ENCODE measurements at places on chromosomes 16 and 17. TPM values are rescaled to one million over a fixed set of nuclear protein-coding genes. Genes with fewer than 3 reads are reported as not detected.
A peak's percentile ranks its signal among the peaks of the same experiment; 100 is the strongest.

Gene KREMEN2
- 0.72 TPM for total RNA-seq

DNA sequence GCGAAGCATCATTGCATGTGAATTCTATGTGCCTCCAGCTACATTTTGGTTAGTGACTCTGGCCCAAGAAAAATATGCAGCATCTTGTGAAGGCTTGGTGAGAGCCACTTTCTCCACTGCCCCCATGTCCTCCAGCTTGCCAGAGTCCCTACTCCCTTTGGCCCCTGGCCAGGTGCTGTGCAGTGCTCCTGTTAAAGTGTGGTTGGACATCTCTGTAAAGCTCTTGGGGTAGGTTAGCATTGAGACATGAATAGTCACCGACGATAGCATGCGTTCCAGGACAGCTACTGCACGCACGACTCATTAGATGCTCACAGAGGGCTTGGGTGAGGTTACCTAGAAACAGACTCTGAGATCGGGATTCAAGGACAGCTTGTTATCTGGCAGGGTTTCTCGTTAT lies 48.6 kb downstream of the FOXL1 start:
- no peak for DNase-seq

Gene ADGRG1
- total RNA-seq: 101 TPM

Gene SLC52A1
- total RNA-seq: 1.3 TPM

DNA sequence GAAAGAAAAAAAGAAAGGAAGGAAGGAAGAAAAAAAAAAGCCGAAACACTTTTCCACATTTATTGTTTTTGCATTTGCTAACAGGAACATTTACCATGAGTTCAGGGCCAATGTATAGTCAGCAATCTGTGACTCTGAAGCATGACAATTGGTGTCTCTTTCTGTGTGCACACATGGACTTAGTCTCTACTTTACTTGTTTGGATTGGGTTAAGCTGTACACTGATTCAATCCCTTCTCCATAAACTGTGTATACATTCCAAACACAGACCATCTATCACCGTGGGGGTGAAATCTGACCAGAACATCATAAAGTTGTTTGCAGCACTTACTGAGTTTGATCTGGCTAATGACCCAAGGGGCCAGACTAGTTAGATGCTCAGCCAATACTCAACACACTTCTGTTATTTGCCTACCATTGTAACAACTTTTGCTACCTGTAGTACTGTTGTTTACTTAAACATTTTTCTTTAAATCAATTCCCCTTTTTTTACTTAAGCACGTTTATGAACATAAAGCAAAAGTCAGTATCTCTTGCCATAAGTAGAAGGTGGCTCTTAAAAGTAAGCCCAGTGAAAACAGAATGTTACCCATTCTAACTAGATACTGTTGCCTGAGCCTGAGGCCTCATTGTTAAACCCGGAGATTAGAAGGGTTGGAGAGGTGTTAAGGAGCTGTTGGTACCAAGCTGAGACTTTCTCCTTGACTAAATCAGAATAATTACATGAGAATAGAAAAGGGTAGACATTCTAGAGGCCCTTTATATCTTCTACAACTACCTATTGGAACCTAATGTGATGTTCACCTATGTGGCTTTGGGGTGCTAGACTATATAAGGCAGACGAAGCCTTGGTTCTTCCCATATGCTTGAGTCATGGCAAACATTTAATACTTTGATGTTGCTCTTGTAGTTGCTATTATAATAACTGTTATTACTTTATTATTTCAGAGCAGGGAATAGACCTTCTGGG lies 41.8 kb downstream of the SCNN1B start:
- no peak for DNase-seq

DNA sequence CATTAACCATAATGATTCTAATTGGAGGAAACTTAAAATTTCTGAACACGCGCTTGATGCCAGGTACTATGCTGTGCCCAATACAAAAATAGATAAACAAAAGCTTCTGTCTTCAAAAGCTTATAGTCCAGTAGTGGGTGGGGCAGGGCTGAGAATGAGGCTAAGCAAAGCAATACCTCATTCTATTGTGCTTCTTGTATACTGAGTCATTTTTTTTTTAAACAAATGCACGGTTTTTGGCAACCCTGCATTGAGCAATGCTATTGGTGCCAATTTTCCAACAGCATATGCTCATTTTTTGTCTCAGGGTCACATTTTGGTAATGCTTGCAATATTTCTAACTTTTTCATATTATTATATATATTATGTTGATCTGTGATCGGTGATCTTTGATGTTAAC lies 34.7 kb upstream of the HNF1B start:
- DNase-seq: no peak

- DNase-seq: no peak
Measured at GRCh38 chr17:7396147-7396546, 1.8 kb upstream of the PLSCR3 start.

Gene KRTAP3-1
- not detected for total RNA-seq

DNA sequence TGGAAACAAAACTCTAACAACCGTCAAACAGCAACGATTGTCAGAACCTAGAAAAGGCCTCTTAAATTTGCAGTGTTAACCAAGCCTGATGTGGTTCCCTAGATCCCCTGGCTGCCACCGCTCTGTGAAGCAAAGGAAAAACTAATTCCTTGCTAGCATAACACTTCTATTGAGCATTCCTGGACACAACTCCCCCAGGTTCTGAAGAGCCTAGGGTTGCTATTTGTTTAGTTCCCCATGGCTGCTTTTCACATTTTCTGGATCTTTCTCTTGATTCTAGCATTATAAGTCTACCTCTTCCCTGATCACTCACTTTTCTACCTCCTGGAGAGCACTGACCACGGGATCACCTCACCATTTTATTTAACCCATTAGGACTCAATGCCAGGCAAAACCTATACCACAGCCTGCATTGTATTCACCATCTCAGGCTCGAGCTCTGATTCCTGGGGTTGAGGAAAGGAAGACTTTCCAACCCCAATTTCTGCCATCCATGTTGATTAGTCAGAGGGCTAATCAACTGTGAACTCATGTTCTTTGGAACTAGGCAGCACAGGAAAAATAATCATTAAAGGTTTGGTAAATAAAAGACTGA lies 692 bp upstream of the KCNJ16 start:
- DNase-seq: peak; percentile 84

DNA sequence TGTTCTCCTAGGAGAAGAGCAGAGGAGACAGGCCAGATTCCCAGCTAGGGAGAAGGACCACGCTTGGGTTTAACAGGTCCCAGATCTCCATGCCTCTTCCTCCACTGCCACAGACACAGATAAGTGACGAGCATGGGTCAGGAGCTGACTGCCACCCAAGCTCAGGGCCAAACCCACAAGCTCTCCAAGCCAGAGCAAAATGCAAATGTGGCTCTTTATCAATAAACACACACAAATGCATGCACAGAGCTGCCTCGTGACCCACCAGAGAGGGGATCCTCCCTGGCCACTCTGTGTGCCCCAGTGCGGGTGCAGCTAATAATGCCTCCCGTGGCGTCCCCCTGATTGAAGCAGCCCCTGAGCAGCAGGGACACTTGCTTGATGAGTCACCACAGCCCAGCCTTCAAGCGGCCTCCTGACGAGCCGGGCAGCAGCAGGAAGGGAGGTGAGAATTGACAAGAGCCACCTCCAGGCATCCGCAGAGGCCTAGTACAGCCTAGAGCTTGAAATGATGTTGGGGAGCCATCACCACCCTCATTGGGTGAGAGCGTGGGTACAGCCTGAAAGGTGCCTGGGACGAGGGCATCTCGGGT lies 143.9 kb downstream of the CCDC182 start:
- no peak for DNase-seq

GRCh38 chr17:73103641-73104335 lies 11.3 kb upstream of the SLC39A11 start:
- DNase-seq: no peak

Gene CCT6B
- 4.4 TPM for total RNA-seq

Gene ERAL1
- 94.9 TPM for total RNA-seq

DNA sequence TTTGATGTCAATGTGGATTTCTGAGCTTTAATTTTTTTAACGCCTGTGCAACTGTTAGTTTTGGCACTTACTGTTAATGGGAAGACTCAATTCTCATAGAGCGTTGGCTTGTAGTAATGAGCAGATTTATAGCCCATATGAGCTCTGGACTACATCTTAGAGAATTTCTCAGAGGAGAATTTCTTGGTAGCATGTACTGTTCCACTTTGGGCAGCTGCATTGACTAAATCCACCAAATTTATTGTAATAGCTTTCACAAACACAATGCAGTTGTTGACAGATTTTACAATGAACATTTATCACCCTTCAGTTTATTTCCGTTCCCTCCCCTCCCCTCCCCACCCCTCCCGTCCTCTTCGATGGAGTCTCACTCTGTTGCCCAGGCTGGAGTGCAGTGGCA lies 193.9 kb downstream of the PRKCA start:
- DNase-seq: no peak

DNA sequence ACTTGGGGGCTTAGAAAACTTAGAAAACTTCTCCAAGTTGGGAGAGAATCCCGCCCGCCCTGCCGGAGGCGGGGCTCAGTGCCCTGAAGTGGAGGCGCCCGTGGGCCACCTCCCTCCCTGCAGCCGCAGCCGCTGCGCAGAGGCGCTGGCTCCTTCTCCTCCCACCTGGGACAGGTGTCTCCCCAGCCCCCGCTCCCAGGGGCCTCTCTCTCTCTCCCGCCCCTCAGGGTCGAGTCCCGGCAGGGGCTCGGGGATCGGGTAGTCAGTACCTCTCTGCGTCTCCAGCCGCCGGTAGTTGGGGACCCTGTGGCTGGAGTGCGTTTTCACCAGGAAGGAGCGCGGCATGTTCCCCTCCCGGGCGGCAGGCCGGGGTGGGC lies 257 bp downstream of the SNAI3 start:
- DNase-seq: no peak

DNA sequence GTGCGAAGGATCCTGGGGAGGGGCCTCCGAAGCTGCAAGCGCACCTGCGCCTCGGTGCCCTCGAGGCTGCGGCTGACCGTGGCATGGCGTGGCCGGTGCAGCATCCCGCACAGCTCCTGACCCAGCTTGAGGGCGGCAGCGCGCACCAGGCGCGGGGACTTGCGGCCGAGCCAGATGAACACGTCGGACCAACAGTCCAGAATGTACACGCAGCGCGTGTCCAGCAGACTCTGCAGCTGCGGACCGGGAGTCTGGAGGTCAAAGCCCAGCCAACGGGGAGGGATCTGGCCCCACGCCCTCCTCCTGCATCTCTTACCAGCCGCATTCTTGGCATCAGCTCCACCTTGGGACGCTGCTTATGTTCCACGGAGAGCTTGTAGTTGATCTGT lies 10.9 kb downstream of the FLII start:
- DNase-seq: no peak

Gene LITAFD
- total RNA-seq: not detected

DNA sequence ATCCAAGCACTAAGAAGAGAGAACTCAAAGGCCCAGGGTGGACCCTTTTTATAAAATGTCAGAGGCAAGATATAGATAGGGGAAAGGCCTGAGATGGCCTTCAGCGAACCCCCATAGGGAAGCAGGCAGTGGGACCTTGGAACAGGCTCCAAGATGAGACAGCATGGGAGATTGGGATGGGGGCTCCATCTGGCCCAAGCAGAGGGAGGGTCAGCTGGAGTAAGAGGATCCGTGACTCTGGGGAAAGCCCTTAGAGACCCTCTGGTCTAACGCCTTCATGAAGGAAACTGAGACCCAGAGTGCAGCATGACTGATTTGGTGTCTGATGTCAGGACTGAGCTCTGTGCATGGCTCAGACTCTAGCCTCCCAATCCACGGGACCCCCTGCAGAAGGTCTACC lies 30.8 kb downstream of the C17orf100 start:
- no peak for DNase-seq

DNA sequence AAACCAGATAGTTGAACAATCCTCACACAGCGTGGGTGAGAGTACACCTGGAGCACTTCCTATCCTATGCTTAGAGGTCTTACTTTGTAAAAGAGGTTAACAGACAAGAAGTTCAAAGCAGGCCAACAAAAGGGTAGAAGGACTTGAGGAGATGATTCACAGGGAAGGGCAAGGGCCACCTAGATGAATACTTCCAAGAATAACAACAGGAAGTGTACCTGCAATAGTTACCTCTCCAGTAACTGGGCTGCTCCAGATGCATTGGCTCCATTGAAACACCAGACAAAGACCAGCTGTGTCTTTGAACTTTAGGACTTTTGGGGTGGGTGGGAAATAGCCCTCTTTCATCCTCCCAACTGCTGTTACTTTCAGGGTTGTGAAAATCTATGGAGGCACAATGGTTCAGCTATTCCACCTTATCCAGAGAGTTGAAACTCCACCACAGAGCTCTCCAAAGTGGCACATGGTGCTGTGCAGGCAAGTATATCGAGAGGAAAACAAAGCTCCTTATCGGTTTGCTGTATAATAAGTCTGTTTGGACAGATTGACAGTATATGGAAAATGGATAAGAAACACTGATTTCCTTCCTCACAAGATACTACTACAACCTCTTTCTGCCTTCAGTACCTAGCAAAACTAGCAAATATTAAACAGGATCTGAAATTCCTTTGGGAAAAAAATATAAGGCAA lies 22.7 kb downstream of the RNF43 start:
- DNase-seq: no peak

DNA sequence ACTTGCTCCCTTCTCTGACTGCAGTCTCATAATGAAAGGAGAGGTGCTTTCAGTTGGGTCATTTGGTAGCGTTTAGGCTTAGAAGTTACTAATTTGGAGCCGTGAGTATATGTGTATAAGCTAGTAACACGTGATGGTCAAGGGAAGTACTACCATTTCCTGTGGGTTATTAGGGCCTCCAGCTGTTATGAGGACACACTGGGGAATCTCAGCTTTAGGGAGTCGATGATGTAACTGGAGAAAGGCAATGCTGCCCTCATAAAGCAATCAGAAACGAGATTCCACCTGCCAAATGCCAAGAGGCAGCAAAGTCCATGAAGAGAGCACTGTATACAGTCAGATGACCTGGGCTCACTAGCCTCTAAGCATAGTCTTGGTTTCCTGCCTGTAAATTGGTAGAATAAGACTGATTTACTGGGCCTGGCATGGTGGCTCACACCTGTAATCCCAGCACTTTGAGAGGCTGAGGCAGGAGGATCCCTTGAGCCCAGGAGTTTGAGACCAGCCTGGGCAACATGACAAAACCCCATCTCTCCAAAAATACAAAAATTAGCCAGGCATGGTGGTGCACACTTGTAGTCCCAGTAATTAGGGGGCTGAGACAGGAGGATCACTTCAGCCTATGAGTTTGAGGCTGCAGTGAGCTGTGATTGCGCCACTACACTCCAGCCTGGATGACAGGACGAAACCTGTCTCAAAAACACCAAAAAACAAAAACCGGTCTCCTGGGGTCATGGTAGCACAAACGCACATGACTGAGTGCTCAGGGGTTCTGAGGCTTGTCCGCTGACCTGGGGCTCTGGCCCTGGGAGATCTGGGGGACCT lies 53.0 kb downstream of the SF3B3 start:
- DNase-seq: peak; percentile 25
